ENCODE measurements at places on chromosomes 5 and 9.

- no peak for DNase-seq
These were observed 95.0 kb downstream of the MACIR start for GRCh38 chr5:103353581-103353980.

DNA sequence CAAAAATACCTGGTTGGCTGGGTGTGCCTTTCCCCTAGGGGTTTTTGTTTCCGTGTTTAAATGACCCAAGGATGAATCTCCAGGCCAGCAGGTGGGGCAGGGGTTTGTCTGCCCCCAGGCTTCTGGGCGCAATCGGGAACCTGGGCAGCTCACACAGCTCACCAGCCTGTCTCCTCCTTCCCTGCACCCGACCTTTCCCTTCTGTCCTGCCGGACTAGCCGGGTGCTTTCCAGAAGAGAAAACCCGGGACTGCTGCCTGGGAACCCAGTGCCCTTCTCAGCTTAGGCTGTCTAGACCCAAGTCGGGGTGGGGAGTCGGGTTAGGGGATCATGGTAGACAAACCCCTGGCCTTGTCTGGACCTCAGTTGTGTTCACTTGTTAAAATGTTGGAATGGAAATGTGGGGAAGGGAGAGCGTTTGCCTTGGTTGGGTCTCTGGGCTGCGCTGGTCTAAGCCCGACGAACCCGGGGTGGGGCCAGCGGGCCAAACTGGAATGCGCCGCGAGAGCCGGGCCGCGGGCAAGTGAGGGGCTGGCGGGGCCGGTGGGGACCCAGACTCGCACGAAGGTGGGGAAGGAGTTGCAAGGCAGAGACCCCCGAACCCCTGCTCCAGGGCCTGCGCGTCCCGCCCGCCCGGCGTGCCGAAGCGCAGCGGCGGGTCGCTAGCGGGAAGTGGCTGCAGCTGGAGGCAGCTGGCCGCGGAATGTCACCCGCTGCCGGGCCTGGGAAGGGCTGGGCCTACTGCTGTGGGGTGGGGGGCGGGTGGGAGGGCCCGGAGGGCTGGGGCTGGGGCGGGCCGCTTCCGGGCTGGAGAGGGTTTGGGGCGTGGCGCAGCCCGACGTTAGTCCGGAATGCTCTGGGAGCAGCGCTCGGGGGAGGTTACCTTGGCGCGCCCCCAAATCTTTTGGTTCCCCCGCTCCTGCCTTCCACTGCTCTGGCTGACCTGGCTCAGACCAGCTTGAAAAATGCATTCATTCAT is 84.6 kb downstream of the DAB2IP start:
- no peak for DNase-seq

DNA sequence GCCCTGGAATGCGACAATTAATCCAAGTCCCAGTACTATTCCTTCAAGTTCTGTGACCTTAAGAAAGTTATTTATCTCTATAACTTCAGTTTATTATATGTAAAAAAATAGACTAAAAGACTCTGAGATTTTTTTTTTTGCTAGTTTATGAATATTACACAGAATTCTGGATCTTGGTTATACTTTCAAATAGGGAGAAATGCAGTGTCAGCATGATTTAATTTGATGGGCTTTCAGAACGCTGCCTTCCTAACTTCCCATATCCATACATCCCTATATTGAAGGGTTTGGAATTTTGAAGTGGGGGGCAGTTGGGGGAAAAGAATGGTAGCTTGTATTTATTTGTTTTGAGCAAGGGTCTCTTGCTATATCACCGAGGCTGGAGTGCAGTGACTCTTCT is 98.4 kb upstream of the MEGF10 start:
- DNase-seq = no peak

- no peak for DNase-seq
These were observed 66.3 kb downstream of the C9orf50 start for GRCh38 chr9:129554649-129555048.

GRCh38 chr5:108711898-108712297 is 35.8 kb upstream of the FER start:
- no peak for DNase-seq

- DNase-seq = no peak
These were observed 293.9 kb upstream of the TARS1 start for GRCh38 chr5:33146881-33147280.

GRCh38 chr5:38598296-38598993 is 42.0 kb upstream of the LIFR start:
- no peak for DNase-seq

DNA sequence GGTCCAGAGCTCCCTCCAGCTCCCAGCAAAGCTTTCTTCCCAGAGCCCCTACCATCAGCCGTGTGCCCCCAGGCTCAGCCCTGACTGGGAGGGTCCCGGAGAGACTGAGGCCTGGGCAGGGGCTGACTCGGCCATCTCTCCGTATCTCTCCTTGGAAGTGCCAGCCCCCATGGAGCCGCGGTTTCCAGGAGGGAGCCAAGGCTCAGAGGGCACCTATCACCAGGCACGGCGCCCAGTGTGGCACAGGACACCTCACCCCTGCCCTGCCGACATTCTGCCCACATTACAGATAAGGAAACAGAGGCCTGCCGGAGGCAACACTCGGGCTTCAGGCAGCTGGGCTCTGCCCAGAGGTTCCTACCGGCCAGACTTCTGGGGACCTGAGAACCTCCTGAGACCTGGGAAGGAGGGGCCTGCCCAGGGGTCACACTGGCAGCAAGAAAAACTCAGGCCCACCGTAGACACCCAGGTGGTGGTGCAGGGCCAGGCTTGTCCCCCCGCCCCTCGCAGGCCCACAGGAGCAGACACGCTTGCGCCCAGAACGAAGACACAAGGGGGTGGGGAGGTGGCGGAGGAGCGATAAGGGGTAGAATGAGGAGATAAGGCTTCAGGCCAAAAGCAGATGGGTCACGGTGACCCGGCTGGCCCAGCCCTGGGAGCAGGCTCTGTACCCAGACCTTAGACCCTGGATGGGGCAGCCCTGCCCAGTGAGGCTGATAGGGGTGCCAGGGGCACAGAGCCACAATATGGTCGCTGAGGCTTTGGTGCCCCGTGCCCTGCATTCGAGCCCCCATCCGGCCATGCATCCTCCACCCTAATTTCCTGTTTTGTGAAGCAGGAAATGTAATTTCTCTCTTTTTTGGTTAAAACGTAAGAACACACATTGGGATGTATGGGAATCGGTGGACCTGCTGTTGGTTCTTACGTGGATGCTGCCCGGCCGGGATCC is 11.8 kb downstream of the NR5A1 start:
- DNase-seq = no peak

DNA sequence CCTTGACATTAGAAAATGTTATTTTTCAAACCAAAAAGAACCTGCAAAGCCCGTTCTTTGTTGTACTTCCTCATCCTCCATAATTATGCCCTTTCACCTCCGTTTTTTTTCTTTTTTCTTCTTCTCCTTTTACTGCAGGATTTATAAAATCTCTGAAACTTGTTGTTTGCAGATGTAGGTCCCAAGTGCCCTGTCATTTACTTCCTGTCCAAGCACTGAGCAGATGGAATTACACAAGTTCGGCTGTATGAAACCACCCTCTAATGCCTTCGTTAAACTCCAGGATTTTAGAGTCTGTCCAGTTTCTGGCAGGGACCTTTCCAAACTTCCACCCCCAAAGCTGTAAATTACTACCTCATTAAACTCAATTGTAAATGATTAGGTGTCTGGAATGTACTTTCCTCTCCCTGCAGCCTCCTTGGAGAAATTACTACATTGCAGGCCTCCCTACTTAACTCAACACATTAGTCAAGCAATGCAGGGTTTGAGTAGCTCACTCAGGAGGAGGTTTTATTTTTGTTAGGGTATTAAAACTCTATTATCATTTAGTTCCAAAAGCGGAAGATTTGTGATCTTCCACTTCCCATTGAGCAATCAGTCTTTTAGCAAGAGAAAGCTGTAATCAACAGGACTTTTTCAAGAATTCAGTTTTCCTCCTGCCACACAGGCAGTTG is 125.6 kb upstream of the LPAR1 start:
- no peak for DNase-seq

- no peak for DNase-seq
These were observed 32.1 kb upstream of the MVB12B start for GRCh38 chr9:126294331-126295081.

DNA sequence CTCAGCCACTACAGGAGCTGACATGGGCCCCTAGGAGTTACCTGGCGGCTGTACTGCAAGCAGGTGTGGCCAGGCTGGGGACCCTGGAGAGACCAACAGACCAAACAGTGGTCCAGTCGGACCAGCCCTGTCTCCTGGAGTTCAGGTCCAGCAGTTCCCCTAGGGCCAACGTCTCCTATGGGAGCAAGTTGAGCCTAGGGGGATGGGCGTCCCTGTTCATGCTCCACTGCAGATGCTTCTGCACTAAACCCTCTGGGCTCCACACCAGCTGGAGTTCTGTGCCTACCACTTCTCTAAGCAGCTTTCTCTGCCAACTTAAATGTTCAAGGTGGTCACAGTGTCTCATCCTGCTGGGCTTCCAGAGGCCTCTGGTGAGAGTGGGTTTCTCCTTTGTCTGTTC is 20.6 kb upstream of the OMD start:
- no peak for DNase-seq

DNA sequence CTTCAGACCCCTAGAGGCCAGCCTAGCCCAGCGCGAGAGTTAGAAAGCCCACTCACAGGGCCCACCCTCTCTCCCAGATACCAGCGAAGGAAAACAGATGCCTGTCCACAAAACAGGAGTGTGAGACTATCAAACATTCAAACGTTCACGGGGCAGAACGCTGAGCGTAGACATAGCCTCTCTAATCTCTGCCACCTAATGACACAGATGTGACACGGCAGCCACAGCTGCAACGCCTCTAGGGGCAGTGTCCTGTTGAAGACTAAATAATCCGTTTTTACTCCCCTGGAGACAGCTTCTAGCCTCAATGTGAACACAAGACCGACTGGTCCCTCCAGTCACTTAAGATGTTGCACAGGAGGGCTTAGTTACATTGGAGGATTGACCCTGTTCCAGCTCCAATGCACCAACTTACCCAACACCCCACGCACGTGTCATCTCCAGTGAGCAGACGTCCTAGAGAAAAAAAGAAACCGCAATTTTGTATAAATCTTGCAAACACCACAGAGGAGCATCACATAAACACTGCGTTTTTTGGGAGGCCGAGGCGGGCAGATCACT is 14.3 kb downstream of the DIPK1B start:
- DNase-seq = no peak

DNA sequence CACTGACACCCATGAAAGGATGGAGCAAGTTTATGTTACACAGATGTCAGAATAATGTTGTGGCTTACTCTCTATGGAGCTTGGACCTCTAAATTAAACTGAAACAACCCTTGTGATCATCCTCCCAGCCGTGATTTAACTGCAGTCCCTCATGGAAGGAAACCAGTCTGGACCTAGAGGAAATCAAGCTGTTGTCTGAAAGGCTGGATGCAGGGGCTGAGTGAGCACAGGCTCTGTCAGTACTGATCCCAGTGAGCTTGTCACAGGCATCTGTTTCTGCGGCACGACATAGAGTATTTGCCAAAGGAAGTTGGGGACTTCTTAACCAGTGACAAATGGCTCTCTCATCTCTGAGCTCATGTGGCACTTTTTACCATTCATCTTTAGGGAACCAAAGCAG is 282.9 kb upstream of the MAP3K1 start:
- no peak for DNase-seq

GRCh38 chr9:119322184-119322583 is 47.1 kb downstream of the BRINP1 start:
- DNase-seq = no peak

- no peak for DNase-seq
These were observed 280.7 kb downstream of the RFX3 start for GRCh38 chr9:3244963-3245653.

DNA sequence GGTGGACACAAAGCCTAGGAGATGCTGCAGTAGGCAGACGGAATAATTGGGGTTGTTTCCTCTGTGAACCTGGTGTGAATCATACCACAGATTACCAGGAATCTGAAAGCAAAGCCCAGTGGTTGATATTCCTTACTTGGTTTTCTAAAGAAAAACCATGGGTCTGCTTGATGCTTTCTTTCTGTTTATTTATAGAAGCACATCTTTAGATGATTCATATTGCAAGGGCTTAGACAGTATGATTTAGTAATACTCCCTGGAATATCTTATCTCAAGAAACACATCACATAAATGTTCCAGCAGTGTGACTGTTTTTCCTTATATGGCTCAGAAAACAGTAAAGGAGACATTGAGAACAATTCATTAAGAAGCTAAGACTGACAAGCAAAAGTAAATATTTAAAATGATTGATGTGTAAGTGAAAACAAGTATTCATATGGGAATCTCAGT is 623.3 kb downstream of the RAB3C start:
- DNase-seq = no peak

GRCh38 chr5:25362799-25363198 is 718.0 kb upstream of the CDH10 start:
- DNase-seq = no peak

- DNase-seq = no peak
These were observed 71.5 kb downstream of the TRIM36 start for GRCh38 chr5:115098041-115098702.

- DNase-seq = no peak
These were observed 237.8 kb downstream of the PAPPA start for GRCh38 chr9:116391306-116391900.

DNA sequence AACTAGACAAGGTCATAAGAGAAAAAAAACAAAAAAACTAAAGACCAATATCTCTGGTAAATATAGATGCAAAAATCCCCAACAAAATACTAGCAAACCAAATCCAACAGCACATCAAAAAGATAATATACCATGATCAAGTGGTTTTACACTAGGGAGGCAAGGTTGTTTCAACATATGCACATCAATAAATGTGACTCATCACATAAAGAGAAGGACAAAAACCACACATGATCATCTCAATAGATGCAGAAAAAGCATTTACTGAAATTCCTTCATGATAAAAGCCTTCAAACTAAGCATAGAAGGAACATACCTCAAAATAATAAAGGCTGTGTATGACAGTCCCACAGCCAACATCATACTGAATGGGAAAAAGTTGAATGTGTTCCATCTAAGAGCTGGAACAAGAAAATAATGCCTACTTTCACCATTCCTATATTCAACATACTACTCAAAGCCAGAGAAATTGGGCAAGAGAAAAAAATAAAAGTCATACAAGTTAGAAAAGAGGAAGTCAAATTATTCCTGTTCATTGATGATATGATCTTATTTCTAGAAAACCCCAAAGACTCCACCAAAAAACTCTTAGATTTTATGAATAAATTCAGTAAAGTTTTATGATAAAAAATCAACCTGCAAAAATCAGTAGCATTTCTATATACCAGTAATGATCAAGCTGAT is 72.2 kb upstream of the FAM169A start:
- no peak for DNase-seq
